ENCODE measurements at places on chromosomes 2 and 18. TPM values are rescaled to one million over a fixed set of nuclear protein-coding genes. Genes with fewer than 3 reads are reported as not detected.

DNA sequence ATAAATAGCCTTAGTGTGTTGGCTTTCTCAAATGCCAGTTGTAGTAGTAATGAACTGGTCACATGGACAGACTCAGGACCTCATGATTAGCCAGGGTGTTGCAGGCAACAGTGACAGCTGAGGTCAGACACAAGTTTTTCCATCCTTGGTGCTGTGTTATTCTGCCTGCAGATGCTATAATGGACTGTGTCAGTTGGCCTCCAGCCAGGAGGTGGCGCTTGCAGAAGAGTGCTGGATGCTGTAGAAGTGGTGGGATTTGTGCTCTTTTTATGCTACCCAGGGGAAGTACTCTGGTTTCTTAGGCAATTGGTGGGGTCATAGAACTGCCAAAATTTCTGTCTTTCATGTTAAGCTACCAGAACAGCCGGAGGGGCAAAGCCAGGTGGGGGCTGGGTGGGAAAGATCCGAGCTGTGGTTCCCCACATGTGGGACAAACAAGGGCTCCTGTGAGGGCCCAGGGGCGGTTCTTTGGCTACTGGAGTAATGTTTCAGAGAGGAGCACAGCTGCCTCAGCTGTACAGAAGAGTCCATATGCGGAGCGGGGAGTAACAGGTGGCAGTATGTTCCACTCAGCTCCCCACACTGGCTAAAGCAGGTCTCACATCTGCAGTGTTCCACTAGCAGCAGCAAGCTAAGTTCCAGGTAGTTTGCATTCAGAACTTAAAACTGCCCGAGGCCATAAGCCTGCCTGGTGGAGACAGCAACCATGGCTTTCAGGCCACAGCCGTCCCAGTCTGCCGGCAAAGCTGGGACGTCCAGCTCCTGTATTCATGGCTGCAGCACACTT, 104.4 kb downstream of the GULP1 start:
- no peak for DNase-seq

DNA sequence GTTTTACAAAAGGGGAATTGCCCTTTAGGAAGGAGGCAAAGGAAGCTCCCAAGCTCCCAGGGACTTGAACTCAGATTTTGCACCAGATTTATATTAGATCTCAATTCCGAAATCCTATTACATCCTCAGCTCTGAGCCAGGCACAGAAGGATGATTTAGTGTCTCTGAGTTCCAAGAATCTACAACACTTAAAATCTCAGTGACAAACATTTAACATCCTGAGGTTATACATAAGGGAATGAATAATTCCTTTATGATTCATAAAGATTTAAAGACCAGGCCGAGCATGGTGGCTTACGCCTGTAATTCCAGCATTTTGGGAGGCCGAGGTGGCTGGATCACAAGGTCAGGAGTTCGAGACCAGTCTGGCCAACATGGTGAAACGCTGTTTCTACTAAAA, 16.5 kb upstream of the SLC20A1 start:
- DNase-seq, result no peak

DNA sequence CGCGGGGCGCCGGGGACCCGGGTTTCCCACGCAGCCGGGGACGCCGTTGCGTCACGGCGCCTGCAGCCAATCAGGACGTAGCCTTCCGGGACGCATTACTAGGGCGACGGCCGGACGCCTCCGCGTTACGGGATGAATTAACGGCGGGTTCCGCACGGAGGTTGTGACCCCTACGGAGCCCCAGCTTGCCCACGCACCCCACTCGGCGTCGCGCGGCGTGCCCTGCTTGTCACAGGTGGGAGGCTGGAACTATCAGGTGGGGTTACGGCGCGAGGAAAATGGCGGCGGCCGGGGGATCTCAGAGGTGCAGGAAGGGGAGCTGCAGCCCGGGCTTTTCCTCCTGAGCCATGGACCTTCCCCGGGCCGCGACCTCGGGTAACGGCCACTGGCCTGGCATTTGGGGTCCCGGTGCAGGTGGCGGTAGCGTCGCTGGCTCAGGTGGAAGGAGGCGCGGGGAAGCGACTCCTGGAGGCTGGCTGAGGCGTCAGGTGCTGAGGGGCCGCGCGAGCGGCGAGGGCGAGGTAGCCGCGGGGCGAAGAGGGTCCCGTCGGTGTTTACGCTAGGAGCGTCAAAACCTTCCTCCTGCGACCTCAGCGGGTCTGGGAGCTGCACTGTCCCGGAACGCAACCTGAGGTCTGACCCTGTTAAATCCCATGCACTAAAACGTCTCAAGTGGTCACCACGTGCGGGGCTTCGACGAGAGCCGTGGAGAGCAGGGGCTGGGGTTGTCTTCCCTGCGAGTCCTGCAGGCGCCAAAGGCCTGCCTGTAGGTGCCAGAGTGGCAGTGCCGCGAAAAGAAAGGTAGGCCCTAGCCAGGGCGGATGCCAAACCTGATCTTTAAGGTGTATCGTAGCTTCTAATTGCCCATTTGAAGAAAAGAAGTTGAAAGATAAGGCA, at the start of gene LCLAT1:
Gene LCLAT1 (plus strand): TSS at position 98 of the 897 bp plus-strand sequence. CDS start 78,345 bp downstream, outside the sequence.
- DNase-seq, result peak; percentile 85

DNA sequence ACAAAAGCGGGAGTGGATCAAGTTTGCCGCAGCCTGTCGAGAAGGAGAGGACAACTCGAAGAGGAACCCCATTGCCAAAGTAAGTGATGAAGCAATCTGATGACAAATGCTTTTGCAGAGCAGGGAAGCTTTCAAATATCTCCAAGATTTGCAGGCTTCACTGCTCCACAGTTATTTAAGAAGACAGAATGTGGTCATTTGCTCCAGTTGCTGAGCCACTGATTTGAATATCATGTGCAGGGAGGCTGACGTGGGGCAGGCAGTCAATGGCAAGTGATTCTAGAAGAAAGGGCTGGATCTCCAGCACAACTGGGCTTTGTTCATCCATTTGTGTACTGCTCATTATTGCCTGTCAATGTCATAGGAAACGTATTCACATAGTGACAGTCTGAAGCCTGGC, 10.2 kb downstream of the DSG4 start:
- DNase-seq, result no peak

- DNase-seq, result peak; percentile 2
Measured at GRCh38 chr2:7825591-7826312, 856.1 kb upstream of the ID2 start.

DNA sequence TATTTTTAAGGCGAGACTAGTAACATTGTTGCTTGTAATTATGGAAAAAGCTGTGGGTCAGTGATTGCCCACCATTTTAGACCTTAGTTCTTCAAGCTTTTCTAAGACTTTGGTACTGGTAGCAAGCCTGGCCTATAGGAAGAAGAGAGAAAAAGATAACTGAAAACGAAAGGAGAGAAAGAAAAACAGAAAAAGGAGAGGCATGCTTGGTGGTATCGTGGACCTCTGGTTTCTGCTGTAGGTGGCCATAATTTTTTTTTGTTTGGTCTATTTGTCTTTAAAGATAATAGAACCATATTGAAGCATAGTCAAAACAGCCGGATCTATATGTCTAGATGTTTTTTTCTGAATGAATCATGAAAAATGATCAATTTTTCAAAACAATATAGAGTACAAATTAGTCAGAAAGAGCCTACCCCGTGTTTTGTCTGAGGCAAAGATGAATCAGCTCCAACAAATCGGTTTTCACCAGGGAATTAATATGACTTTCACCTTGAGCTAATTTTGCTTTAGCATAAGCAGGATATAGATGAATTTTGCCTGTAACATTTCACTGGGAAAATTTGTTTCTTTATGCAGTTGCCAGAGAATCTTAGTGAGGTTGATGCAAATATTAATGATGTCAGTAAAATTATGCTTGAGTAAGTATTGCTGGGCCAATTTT, 45.7 kb downstream of the CCDC85A start:
- no peak for DNase-seq

DNA sequence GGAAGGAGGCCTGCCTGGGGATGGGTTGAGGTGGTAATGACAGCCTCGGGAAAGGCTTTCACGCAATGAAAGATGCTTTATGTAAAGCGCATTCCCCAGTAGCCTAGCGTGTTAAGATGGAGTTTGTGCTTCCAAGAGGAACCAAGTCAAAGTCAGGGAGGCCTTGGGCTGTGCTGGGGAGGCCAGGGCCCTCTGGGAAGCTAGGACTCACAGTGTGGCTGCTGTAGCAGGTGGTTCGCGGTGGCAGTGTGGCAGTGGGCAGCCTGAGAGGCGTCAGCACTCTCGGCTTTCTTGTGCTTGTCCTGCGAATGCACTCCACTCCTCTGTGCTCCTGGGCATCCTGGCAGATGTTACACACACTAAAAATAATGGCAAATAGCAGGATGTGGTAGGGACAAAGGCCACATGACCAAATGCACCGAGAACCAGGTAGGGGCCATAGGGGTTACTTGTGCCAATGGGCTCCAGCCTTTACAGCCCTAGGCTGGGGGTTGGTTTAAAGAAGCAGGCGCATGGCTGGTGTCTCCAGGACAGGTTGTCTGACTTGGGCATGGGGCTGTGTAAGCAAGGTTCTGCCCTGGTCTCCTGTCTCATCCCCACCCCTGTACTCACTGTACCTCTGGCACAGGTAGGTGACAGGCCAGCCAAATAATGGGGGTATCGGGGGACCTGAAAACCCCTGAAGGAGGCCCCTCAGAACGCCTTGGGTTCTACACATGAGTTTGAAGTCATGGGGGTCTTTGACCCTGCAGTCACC, 154.4 kb upstream of the TWIST2 start:
- DNase-seq, result no peak

GRCh38 chr2:208195531-208195930, 5.7 kb upstream of the C2orf80 start:
- no peak for DNase-seq

GRCh38 chr2:185782223-185782769, 43.7 kb downstream of the FSIP2 start:
- no peak for DNase-seq

DNA sequence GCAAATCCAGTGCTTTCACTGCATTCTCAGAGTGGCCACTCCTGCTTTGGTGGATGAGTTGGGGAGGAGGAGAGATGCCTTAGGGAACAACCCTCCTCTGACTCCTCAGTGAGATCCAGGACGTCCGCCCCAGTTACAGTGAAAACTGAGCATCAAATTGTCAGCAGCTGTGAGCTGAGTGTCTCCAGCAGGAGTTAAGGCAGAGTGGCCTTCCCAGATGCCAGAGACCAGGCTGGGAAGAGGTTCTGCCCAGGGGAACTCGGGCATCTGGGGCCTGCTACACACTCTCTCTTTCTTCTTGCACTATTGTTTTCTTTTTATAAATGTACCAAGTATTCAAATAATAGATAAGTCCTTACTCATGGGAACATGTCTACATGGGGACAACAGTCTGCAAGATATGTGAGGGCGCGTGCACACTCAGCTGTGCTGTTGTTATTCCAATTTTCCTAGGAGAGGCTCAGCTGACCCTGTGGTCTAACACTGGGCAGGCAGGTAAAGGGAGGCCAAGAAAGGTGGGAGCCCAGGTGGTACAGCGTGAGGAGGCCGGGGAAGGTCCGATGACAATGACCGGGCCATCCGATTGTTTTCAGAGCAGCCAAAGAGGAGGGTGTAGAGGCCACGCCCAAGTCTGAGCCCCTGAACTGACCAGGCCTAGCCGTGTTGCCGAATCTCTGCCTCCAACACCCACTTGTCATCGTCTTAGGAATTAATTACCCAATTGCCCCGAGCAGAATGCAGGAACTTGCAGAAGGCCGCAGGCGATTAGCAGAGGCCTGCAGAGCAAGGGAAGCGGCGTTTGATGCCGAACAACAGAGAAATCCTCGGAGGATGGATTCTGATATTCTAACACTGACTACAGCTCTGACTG, 166.9 kb downstream of the ANAPC1 start:
- no peak for DNase-seq

- DNase-seq, result no peak
Measured at GRCh38 chr18:59208602-59209125, 11.3 kb upstream of the GRP start.

DNA sequence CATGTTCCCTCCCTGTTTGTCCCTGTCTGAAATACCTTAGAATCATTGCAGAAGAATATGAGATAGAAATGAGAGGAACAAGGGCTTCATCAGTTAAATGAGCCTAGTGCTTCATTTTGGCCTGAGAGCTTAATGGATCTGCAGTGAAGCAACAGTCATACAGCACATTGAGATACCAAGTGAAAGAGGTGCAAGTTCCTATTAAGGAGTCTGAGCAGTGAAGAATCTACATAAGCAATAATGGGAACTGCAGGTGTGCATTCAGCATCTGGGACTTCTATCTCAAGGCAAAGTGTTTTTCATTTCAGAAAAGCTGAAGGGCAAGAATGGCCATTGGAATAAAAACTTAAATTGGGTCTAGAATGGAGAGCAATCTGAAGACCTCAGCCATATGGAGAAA, 323.2 kb upstream of the SLC39A10 start:
- DNase-seq, result no peak

DNA sequence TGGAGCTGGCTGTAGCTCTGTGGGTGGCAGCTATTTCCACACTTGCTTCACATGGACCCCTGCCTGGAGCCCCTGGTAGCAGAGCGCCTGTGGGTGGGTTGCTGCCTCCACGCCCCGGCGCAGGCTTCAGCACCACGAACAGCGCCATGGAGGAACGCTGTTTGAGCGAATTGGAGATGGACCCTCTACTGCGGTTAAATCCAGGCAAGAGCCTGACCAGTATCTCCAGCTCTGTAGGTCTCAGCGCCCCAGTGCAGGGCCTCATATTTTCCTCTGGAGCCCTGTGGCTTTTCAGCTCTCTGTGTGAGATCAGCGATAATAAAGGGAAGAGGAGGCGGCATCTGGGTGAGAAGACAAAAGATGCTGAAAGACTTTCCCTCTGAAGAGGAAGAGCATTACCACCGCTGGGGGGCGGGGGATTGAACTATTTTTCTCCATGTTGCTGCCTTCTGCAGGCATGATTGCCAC, 12.0 kb downstream of the ONECUT2 start:
- DNase-seq, result no peak

GRCh38 chr2:143294068-143294467, 164.8 kb downstream of the ARHGAP15 start:
- no peak for DNase-seq

DNA sequence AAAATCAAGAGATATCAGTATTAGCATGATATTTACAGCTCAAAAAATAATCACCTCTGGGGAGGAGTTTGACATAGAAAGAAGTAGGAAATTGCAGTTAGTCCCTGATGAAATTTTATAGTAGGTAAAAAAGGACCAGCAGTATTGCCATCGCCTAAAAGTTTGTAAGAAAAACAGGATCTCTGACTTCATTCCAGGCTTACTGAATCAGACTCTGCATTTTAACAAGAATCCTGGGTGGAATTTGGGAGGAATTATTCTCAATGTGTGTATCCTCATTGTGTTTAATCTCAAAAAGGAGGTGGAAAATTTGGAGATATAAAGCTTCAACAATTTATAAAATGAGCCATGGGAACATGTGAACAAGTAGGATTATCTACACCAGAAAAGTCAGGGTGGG, 31.2 kb upstream of the STAT1 start:
- DNase-seq, result no peak

GRCh38 chr2:154532004-154532403, 166.5 kb upstream of the KCNJ3 start:
- DNase-seq, result no peak

GRCh38 chr2:102112271-102112670, 30.3 kb upstream of the IL1R1 start:
- peak; percentile 81 for DNase-seq

The COLEC12 gene
- not detected for total RNA-seq

The NBAS gene
- 31.9 TPM for total RNA-seq

The PTPRN gene
- not detected for total RNA-seq

The CCDC68 gene
- total RNA-seq, result not detected

The DHRS9 gene
- total RNA-seq, result not detected

The FBLN7 gene
- 19.3 TPM for total RNA-seq

The LRATD1 gene
- total RNA-seq, result not detected
